ENCODE measurements at places on chromosomes 2 and 18.
A peak's percentile ranks its signal among the peaks of the same experiment; 100 is the strongest.

GRCh38 chr2:190791976-190792575 is 88.5 kb upstream of the GLS start:
- DNase-seq, result no peak

DNA sequence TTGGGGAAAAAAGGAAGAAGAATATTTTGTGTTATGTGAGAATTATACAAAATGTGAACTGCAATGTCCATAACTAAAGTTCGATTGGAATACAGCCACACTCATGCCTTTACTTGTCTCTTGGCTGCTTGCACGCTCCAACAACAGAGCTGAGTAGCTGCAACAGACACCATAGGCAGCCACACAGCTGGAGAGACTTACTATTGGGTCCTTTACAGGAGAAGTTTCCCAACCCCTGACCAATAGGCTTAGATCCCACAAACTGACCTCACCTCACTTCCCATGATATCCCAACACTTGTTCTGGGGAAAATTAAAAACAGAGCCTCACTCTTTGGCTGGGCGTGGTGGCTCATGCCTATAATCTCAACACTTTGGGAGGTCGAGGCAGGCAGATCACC is 213.8 kb downstream of the SH3BP4 start:
- no peak for DNase-seq

- no peak for DNase-seq
Measured at GRCh38 chr2:176832086-176832485, 380.5 kb upstream of the HNRNPA3 start.

GRCh38 chr2:26850000-26850431 is 2.1 kb downstream of the DPYSL5 start:
- no peak for DNase-seq

DNA sequence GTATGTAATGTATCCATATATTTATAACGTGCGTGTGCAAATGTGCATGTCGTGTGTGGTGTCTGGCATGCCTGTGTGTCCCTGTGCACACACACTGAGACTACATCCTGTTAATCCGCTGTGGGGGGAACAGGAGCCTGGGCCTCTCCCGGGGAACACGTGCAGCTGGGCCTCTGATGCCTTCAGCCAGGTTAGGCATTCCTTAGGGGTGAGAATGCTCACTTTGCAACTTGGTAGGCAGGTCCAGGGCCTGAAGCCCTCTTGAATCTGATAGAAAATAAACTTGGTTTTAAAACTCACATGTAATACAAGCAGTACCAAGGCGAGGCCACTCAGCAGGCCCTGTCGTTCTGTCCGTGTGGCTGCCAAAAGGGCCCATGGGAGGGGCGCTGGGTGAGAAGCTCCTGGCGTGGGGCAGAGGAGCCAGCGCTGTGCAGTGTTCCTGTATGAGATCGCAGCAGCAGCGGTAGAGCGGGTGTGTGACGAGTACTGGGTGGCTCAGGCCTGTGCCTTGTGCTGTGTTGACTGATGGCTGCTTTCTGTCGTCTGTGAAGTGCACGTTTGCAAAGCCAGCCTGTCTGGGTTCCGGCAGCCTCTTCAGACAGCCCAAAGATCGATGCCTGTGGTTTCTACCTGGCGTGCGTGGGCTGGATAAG is 16.2 kb downstream of the SALL3 start:
- no peak for DNase-seq

GRCh38 chr18:74376523-74376922 is 60.9 kb downstream of the C18orf63 start:
- DNase-seq, result no peak

DNA sequence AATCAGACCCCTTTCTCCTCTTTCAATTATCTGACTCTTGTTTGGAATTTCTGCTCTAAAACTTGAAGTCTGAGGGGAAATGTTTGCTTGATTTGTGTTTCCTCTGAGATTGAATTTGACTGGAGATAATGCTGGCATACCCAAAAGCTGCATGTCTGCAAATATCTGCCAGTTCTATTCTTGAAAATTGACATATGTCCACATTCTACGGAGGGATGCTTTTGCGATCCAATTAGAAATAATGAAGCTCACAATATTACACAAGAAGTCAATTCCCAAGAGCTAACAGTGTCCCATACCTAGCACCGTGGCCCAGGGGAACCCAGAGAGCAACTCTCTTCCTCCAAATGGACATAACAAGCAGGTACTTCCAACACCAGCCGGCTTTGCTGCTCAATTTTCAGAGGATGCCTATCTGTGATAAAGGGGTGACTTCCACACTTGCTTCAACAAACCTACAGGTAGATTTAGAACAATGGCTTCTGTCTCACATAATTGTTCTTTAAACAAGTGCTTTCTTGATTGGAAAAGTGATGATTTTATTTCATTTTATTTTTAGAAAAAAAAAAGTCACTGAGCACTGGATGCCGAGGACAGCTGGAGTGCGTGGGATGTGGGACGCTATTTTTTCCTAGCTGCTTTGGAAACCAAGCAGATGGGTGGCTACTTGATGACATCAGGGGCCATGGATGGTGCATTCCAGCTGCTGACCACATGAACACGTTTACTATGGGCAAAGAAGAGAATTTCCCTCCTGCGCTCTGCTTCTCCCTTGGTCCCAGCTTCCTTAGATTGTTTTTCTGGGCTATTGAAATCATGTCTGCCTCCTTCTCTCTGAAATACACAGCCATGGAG is 488.9 kb downstream of the RNF144A start:
- no peak for DNase-seq

DNA sequence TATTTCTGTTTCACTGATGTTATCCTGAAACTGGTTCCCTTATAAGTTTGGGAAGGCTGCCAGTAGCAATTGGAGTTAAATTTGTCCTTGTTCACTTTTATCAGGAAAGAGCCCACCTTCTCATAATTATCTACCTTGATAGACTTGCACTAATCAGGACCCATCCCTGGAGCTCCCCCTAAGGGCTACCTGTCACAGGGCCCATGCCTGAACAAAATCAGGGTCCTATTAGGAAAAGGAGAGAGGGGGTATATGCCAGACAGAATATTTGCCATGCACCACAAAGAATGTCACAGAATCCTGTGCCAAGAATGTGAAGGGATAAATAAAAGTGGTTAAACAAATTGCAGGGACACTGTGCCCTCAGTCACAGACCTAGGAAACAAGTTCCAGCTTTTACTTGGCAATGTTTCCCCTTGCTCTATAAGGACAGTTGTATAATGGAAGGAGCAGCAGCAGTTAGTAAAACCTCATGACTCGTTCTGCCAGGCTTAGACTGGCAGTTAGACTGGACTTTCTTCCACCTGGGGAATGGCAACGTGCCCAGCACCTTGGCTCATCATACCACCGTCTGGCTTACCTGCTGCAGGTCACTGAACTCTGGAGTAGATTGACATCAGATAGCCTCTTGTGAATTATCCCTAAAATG is 32.3 kb upstream of the VWC2L start:
- no peak for DNase-seq

DNA sequence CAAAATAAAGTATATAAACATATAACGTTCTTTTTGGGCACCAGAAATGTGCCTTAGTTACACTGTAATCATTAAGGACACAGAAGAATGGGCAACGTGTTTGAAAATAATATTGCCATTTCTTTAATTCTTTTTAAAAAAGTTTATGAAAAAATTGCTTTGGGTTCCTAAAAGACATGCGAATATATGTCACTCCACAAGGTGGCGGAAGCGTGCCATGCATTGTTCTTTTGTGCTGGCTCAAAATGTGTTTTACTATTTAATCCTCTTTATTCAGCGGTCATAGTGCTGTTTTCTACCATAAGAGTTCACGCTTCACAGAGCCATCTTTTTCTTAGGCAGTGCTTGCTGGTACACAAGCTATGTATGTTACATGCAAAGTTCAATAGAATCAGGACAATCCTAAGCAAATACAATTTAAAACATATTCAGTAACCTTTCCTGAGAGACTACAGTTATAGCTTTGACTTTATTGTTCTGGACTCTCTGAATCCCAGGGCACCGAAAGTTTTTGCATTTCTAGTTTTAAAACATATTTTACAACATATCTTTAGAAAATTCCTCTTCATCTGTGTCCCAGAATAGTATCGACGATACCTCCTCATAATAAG is 147.8 kb upstream of the ERBB4 start:
- peak; percentile 49 for DNase-seq

GRCh38 chr2:70199320-70199864 is 8.6 kb upstream of the C2orf42 start:
- DNase-seq, result no peak

GRCh38 chr2:10331027-10331701 is 28.5 kb downstream of the HPCAL1 start:
- DNase-seq, result peak; percentile 55

DNA sequence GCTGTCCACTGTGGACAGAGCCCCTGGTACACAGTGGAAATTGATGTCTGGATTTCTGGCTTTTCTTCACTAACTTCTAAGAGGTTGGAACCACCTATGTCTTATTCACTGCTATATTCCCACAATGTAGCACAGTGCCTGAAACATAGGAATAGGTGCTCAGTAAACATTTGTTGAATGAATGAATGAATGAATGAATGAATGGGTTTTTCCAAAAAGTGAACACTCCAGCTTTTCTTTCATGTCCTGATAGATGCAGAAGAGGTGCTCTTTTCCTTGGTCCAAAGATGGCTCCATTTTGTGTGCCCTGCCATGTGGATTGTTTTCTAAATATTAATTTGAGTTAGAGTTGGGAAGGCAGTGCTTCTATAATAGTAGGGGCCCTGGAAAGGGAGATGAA is 124.1 kb downstream of the SP3 start:
- DNase-seq, result no peak

DNA sequence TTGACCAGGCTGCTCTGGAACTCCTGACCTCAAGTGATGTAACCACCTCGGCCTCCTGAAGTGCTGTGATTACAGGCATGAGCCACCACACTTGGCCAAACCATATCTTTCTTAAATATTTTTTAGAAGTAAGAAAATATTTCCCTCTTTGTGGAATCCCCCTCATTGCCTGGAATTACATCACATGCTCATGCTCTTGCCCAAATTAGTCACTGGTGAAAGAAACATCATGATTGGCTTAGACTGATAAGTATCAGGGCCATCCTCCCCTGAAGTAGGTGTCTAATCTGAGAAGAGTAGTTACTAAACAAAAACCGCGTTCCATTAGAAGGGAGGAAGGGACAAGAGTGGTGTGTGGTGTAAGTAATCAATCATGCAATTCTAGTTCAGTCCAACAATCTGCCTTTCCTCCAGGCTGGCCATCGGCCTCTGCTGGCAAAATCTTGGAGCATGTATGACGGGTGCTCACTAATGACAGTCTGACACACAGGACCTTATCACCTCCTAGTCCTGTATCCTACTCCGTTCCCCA is 52.3 kb upstream of the SCG2 start:
- no peak for DNase-seq

GRCh38 chr2:25297738-25298137 is 44.0 kb downstream of the DNMT3A start:
- no peak for DNase-seq

DNA sequence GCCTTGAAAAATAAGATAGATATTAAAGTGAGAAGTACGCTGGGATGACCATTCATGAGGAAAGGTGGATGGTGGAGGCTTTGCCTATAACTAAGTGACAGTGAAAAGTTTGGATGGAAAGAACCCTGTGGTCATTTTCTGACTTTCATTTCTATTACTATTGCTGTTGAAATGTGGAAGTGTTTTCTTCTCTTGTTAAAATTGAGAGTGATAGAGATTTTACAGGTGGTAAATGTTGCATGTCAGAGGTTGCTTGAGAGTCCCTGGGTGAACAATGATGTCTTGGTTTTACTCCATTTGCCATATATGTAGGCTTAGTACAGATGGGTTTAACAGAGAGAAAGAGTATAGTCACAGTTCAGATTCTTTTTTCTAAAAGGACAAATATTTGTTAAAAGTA is 18.4 kb downstream of the NCOA1 start:
- DNase-seq, result no peak

DNA sequence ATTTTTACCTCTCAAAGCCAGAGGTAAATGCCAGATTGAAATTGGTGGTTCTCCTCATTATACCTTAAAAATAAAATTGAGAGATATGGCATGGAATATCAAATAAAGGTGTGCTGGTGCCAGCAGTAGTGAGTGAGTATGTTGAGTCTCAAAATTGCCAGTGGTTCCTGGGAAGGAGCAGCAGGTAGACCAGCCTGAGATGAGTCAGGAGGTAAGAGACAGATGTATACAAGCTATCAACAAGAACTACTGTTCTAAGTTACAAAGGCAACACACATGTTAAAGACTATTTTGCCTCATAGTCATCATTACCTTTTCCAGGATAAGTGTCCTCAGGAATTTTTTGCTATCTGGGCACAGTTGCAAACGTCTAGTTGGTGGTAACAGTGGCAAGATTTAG is 1.3 kb upstream of the UPP2 start:
- no peak for DNase-seq

- no peak for DNase-seq
Measured at GRCh38 chr2:19119326-19120001, 239.0 kb downstream of the OSR1 start.

DNA sequence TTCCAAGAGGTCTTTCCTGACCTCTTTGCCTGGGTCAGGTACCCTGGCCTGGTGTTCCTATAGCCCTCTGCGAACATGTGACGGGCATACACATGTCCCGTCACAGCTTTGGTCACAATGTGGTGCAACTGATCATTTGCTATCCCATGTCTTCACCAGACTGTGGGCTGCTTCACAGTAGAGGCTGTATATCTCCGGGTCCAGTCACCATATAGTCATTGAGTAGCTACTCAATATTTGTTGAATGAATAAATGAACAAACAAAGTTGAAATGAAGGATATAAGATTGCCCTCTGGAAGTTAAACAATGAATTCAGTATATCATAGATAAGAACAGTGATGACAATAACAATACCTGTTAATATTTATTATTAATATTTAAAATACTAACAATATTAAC is 16.8 kb downstream of the AOX1 start:
- no peak for DNase-seq

DNA sequence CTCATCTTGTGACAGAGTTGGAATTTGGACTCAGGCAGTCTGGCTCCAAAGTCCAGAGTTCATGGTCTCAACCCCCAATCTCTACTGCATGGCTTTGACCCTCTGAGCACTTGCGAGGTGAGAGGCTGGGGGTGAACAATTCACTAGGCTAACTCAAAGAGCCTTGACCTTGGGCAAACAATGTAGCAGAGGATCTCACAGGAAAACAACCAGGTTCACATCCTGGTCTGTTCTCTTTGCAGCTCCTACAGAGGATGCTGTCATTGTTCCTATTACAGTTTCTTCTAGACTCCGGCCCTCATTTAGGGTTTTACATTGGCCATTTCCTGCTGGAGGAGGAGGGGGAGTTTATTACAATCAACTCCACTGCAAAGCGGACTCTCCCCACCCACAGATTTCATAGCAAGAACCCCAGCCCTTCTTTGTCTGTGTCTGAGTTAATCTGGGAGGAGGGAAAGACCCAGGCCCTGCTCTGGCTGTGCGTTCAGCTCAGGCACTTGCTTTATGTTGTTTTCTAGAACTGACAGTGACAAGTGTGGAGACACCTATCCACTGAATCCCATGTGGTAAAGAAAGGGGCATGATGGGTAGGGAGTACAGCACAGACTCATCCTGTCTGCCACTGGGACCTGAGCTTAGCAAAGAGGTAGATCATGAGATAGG is 101.6 kb downstream of the LBH start:
- no peak for DNase-seq

- no peak for DNase-seq
Measured at GRCh38 chr2:148914463-148914862, 39.4 kb downstream of the KIF5C start.

GRCh38 chr2:240986787-240987411 is 11.5 kb upstream of the SNED1 start:
- no peak for DNase-seq

GRCh38 chr2:236180831-236181453 is 12.8 kb upstream of the GBX2 start:
- DNase-seq, result peak; percentile 16

Data from AML-193 (cell line).